Stimulated activated naive CD4-positive, alpha-beta T cell treated with Interleukin-2 at 50 U/mL for 16 hours (primary cell): ENCODE measurements at places on chromosomes 1 and 21.

GRCh38 chr1:8555582-8555981 lies 237.7 kb downstream of the SLC45A1 start:
- DNase-seq, result no peak

DNA sequence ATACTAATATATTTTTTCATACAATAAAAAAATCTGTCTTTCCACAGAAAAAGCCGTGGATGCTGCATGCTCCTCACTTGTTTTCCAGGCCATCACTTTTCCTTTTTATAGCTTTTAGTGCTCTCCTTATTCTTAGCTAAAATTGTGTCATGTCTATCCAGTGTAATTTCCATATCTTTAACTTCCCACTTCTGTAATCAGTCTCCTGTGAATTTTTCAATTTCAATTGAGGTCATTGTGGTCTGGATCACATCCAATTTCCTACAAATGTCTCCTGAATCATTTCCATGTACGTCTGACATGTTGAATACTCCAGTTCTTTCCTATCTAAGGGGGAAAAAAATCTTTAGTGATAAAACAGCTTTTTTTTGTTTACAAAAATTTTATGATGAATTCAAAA lies 838.2 kb upstream of the B3GALT2 start:
- DNase-seq, result no peak

DNA sequence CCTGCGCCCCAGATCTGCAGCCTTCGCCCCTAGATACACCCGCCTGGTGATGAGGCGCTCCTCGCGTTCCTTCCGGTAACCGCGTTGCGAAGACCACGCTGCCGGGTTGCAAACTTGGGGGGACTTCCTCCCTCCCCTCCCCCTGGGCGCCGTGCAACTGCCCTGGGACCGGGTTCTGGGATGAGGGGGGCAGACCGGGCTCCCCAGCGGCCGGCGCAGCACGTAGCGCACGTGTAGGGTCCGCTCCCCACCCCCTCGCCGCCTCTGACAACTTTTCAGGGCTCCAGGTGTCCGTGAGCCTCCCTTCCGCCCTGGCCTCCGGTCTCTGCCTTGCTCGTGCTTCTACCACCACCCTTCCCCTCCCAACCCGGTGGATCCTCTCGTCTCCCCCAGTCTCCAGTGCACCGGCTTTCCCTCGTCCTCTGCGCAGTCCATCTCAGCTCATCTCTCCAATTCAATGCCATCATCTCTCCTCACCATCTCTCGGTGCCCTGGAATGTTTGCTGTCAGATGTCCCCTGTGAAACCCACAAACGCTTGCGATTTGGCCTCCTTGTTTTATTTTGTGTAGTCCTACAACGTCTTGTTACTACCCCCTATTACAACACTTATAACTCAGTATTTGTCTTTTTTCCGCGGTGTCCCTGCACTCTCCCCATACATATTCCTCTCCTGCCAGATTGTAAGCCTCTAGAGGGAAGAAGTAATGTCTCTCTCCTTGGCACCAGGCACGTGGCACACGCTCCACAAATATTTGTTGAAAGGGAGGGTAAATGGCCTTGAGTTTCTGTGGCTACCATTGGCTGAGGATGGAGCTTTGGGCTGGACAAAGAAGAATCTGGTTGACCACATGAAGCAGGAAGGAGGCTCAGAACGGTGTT lies 782 bp downstream of the PCAT6 start:
- no peak for DNase-seq

- no peak for DNase-seq
These were observed 22.7 kb downstream of the WDTC1 start for GRCh38 chr1:27257155-27257554.
